ENCODE measurements at places on chromosomes 1 and 21. TPM values are rescaled to one million over a fixed set of nuclear protein-coding genes. Genes with fewer than 3 reads are reported as not detected.

The MROH9 gene
- 0.08 TPM for total RNA-seq

The AMY1A gene
- total RNA-seq: not detected

The IGSF5 gene
- total RNA-seq: 0.72 TPM

The VSIG8 gene
- total RNA-seq: 0.23 TPM

The PPFIA4 gene
- 1.4 TPM for total RNA-seq

The ZNF678 gene
- total RNA-seq: 7.6 TPM

The NPHS2 gene
- total RNA-seq: not detected

The TSPAN1 gene
- total RNA-seq: 4.0 TPM

The GJB5 gene
- not detected for total RNA-seq

The CFAP74 gene
- total RNA-seq: not detected

The LMX1A gene
- not detected for total RNA-seq

The CD5L gene
- not detected for total RNA-seq

The CYB5RL gene
- total RNA-seq: 9.6 TPM

The VWA5B1 gene
- not detected for total RNA-seq

The CADM3 gene
- 1.5 TPM for total RNA-seq

The RXFP4 gene
- total RNA-seq: not detected

The FAM167B gene
- total RNA-seq: 4.3 TPM

The S100A7 gene
- not detected for total RNA-seq

The OVAAL gene
- total RNA-seq: not detected

The TCHHL1 gene
- not detected for total RNA-seq

The SLAMF9 gene
- total RNA-seq: not detected

The OR10J1 gene
- not detected for total RNA-seq
